ENCODE measurements at places on chromosomes 3 and 15. TPM values are rescaled to one million over a fixed set of nuclear protein-coding genes. Genes with fewer than 3 reads are reported as not detected.

PEAK1 gene
- polyA plus RNA-seq, result 12.8 TPM

GPR149 gene
- polyA plus RNA-seq, result not detected

CCR1 gene
- polyA plus RNA-seq, result 1.6 TPM

- no peak for DNase-seq
Observed at GRCh38 chr3:39401983-39402382, 4.5 kb upstream of the RPSA start.

DNA sequence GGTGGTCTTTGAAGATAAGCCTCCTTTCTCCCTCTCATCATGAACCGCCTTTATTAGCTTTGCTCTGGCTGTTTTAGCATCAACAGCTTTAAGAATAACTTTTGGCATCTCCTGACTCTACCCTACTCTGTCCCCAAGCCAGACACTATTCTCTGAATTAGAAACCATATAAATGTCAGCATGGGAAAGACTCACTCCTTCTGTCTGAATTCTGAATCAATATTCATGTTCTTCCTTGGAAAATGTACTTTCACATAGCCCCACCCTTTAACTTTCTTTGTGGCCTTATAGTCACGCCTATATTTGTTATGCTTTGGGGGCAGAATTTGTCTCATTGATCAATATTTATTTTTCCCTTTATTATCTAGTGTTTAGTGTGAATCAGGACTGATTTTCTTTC, 131.7 kb upstream of the NR2E3 start:
- DNase-seq, result no peak

GRCh38 chr3:56667973-56668579, 15.0 kb downstream of the TASOR start:
- no peak for DNase-seq

SLC22A14 gene
- 0.11 TPM for polyA plus RNA-seq

RNU5B-1 gene
- not detected for polyA plus RNA-seq

SPATA16 gene
- polyA plus RNA-seq, result not detected

ISLR2 gene
- polyA plus RNA-seq, result 4.6 TPM

TSPAN3 gene
- polyA plus RNA-seq, result 58.1 TPM

ACTRT3 gene
- polyA plus RNA-seq, result 0.68 TPM

MUC20 gene
- 3.2 TPM for polyA plus RNA-seq

GOLGA6D gene
- polyA plus RNA-seq, result not detected

- DNase-seq, result no peak
Observed at GRCh38 chr15:62666046-62666445, 376.5 kb upstream of the TPM1 start.

DNA sequence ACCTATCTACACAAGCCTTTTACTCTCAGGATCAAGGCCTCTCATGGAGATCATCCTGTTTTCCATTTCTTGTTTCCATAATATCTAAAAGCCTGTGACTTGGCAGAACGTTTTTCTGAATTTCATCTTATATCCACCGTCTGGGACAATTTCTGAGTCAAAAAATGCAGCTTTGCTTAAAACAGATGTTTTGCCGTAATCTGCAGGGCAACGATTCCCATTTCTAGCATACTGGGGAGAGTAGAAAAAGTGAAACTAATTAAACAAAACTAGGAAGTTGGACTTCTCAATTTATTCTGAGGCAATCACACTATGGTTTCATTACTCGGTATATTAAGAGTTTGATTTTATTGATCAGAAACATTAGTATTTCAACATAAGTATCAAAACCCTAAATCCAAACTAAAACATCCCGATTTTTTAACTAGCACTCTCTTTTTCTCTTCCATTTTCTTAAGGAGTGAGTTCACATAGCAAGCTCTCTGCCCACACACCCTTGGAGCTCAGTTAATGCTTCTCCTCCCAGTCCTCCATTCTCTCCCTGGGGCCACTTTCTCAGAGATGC, 33.6 kb downstream of the SPATA12 start:
- DNase-seq, result no peak
